ENCODE measurements at places on chromosomes 1 and 21.

- DNase-seq = peak; percentile 57
These were observed 107.5 kb downstream of the LTN1 start for GRCh38 chr21:28884976-28885852.

DNA sequence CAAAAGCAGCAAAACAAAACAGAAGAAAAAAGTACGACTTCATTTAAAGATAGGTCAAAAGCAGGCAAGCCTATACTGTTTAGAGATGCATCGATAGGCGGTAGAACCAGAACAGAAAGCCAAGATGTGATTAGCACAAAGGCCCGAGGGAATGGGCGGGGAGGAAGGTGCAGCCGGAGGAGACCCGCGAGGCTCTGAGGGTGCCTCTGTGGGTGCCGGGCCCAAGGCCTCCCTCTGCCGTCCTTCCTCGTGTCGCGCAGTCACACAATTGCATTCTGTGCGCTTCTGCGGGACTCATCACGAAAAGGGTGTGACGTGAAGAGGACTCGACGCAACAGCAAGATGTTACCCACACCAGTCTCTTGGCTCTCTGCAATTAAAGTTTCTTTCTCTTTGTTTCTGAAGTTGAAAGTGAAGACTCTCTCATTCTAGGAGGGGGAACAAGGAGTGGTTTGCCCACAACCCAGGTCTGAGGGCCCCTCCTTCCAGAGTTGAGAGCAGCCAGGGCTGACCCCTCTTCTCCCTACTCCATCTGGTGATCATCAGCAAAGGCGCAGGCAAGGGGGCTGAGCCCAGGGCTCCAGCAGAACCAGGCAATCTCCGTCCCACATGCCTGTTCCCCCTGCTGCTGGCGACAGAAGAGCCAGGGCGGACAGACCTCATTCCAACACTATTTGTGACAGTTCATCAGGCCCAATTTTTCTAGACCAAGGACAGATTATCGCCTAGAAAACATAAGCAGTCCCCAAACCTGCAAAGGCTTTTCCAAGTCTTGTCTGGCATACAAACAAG lies 41.0 kb downstream of the NPHP4 start:
- DNase-seq = no peak

- no peak for DNase-seq
These were observed 601.0 kb downstream of the NUF2 start for GRCh38 chr1:163922743-163923201.

- DNase-seq = no peak
These were observed 4.6 kb downstream of the RCC1 start for GRCh38 chr1:28510273-28510969.
